ENCODE measurements at places on chromosomes 7 and 10. TPM values are rescaled to one million over a fixed set of nuclear protein-coding genes. Genes with fewer than 3 reads are reported as not detected.

Gene OIT3
- total RNA-seq, result 7.0 TPM

Gene PLXNA4
- total RNA-seq, result 33.3 TPM

Gene TMEM229A
- total RNA-seq, result 0.18 TPM

Gene PIK3AP1
- total RNA-seq, result 2.0 TPM

Gene STAMBPL1
- total RNA-seq, result 38.4 TPM

Gene SLC29A4
- total RNA-seq, result 28.3 TPM

Gene MOGAT3
- not detected for total RNA-seq

Gene CALML5
- not detected for total RNA-seq

Gene PTPRZ1
- 0.33 TPM for total RNA-seq

DNA sequence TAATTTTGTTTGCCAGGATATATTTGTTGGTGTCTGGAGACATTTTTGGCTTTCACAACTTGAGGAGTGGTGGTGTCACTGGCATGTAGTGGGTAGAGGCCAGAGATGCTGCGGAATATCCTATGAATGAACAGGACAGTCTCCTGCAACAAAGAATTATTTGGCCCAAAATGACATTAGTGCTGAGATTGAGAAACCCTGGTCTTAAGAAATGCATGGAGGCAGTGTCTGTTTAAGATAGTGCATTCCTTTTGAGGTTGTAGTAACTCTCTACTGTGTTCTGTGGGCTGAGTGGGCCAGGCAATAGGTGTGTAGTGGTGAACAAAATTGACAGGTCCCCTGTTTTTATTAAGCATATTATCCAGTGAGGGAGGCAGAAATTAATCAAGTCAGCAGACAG is 165.5 kb downstream of the CDK14 start:
- no peak overlapping the region for H3K4me3 ChIP-seq
- H3K27me3 ChIP-seq, result no peaks in the 10 kb centered on the region
- H3K27ac ChIP-seq, result no peak overlapping the region
- H3K4me1 ChIP-seq, result peaks cover 19% of the 10 kb centered on the region
- no peak for DNase-seq
- H3K36me3 ChIP-seq, result no peaks in the 10 kb centered on the region

DNA sequence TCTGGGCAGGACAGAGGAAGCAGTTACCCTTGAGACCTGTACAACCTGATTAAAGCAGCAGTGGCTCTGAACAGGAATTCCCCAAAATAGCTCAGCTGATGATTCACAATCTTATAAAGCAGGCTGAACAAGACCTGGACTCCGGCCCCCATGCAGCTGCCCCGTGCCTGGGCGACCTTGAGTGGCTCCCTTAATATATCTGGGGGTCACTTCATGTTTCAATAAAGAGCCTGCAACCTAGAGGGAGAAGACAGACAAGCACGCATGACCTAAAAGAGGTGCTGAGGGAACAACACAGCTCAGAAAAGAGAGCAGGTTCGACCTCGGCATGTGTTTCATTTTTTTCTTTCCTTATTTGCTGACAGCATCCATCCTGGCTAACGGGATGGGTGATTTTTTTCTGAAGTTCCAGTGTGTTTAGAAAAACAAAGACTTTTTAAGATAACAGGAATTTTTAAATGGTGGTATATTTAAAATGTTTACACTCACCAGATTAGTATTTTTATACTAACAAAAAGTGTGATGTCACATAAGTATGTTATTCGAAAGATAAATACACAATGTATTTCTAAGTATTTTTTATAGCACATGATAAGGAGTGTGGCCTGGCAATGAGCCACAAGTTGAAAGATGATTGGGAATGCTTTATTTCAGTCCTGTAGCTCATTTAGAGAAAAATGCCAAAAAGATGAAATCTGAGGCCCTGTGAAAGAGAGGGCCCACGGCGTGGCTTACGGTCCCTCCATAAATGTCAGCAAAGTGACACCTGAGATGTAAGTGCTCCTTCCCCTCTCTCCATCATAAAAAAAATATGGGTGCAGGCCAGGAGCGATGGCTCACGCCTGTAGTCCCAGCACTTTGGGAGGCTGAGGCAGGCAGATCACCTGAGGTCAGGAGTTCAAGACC is 161.3 kb downstream of the SLIT1 start:
- H3K4me1 ChIP-seq, result peaks cover 25% of the 10 kb centered on the region
- DNase-seq, result peak; percentile 66
- H3K27me3 ChIP-seq, result no peaks in the 10 kb centered on the region
- peak overlapping the region; percentile 52 for H3K27ac ChIP-seq
- no peak overlapping the region for H3K4me3 ChIP-seq
- no peaks in the 10 kb centered on the region for H3K36me3 ChIP-seq

DNA sequence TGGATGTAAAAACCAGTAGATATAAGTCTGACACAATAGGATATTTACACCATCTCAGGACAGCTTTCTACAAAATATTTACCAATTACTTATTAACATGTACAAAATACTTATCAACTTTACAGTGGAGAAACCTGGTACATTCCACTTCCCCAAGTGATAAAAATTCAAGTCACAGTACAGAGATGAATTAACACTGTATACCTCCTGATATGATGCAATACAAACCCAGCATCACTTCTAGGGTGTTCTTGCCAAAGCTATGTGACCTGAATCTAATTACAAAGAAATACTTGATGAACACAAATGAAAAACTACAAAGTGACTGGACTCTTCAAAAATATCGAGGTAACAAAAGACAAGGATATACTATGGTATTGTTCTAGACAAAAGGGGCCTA is 156.4 kb upstream of the FGFR2 start:
- DNase-seq, result no peak
- no peaks in the 10 kb centered on the region for H3K27me3 ChIP-seq
- no peaks in the 10 kb centered on the region for H3K4me1 ChIP-seq
- H3K27ac ChIP-seq, result no peak overlapping the region
- H3K4me3 ChIP-seq, result no peak overlapping the region
- no peaks in the 10 kb centered on the region for H3K36me3 ChIP-seq

- H3K27ac ChIP-seq, result no peak overlapping the region
- no peak overlapping the region for H3K4me3 ChIP-seq
- DNase-seq, result no peak
These were observed 304.4 kb upstream of the LYZL1 start for GRCh38 chr10:28984431-28984830.

- H3K4me3 ChIP-seq, result peak overlapping the region; percentile 92
- H3K4me1 ChIP-seq, result peaks cover 22% of the 10 kb centered on the region
- H3K36me3 ChIP-seq, result no peaks in the 10 kb centered on the region
- DNase-seq, result peak; percentile 75
- H3K27me3 ChIP-seq, result no peaks in the 10 kb centered on the region
These were observed 32.5 kb upstream of the EPC1 start for GRCh38 chr10:32379318-32379949.

- DNase-seq, result no peak
- no peak overlapping the region for H3K4me3 ChIP-seq
- H3K27me3 ChIP-seq, result no peaks in the 10 kb centered on the region
- no peaks in the 10 kb centered on the region for H3K4me1 ChIP-seq
- H3K27ac ChIP-seq, result no peak overlapping the region
These were observed 365.4 kb downstream of the SUGCT start for GRCh38 chr7:40500219-40500618.

GRCh38 chr10:90598513-90598912 is 259.3 kb downstream of the HTR7 start:
- no peak overlapping the region for H3K27ac ChIP-seq
- H3K36me3 ChIP-seq, result no peaks in the 10 kb centered on the region
- H3K4me1 ChIP-seq, result no peaks in the 10 kb centered on the region
- no peak overlapping the region for H3K4me3 ChIP-seq

DNA sequence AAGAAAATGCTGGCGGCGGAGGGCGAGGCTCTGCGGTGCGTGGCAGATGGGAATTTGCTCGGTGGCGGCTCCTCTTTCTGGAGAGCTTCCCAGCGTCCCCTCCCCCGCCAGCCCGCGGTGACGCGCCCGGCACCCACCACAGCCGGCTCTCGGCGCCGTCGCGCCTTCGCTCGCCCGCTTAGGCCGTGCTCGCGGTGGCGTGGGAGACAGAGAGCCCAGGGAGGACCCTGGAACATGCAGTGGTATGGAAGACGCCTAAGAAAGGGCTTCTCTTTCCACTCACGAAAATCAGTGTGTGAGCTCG is 576 bp upstream of the CSGALNACT2 start:
- peak overlapping the region; percentile 84 for H3K27ac ChIP-seq
- no peaks in the 10 kb centered on the region for H3K27me3 ChIP-seq
- H3K4me1 ChIP-seq, result peaks cover 7% of the 10 kb centered on the region
- H3K4me3 ChIP-seq, result peak overlapping the region; percentile 88

- no peaks in the 10 kb centered on the region for H3K36me3 ChIP-seq
- no peak for DNase-seq
- no peaks in the 10 kb centered on the region for H3K27me3 ChIP-seq
- H3K4me3 ChIP-seq, result no peak overlapping the region
- no peak overlapping the region for H3K27ac ChIP-seq
- H3K4me1 ChIP-seq, result no peaks in the 10 kb centered on the region
These were observed 71.7 kb upstream of the AUTS2 start for GRCh38 chr7:69526570-69526969.

DNA sequence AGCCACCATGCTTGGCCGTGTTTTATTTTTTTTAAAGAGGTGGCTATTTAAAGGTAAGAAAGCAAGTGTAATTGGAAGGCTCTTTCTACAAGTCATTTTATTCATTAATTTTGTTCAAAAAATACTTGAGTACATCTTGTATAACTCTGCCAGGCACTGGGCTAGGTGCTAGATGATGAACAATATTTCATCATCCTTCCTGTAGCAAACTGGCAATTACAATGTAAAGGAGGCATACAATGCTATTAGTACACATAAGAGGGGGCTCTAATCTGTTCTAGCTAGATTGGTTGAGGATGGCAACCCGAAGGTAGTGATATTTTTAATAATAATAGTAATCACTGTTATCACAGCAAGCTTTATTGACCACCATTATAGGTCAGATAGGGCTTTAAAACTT is 215.5 kb upstream of the KLF14 start:
- no peak overlapping the region for H3K4me3 ChIP-seq
- H3K36me3 ChIP-seq, result no peaks in the 10 kb centered on the region
- no peak overlapping the region for H3K27ac ChIP-seq
- H3K27me3 ChIP-seq, result no peaks in the 10 kb centered on the region
- DNase-seq, result no peak

GRCh38 chr10:26242706-26243350 is 26.3 kb downstream of the GAD2 start:
- no peaks in the 10 kb centered on the region for H3K4me1 ChIP-seq
- H3K27ac ChIP-seq, result no peak overlapping the region
- H3K27me3 ChIP-seq, result peaks cover 13% of the 10 kb centered on the region

- no peaks in the 10 kb centered on the region for H3K27me3 ChIP-seq
- DNase-seq, result no peak
- no peak overlapping the region for H3K27ac ChIP-seq
These were observed 686.9 kb upstream of the FOXK1 start for GRCh38 chr7:3995187-3995586.

DNA sequence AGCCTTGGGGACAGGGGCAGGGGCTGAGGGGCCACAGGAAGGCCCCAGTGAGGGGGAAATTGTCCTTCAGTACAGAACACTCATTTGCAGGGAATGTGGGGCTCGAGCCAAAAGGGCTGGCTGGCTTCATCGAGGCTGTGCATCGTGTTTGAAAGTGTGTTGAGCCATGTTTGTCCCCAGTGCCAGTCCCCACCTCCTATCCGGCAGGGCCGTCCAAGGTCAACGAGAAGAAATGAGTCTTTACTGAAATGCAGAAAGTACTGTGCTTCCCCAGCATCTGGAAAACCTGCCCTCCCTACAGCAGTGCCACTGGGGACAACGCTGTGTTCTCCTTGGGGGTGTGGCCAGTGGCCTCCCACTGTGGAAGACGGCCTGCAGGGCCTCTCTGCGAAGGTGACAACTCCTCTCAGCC is 214.1 kb downstream of the KLF6 start:
- no peak overlapping the region for H3K4me3 ChIP-seq
- no peaks in the 10 kb centered on the region for H3K27me3 ChIP-seq
- no peaks in the 10 kb centered on the region for H3K36me3 ChIP-seq
- H3K27ac ChIP-seq, result peak overlapping the region; percentile 35

GRCh38 chr10:91909117-91909677 is at the start of gene FGFBP3:
Gene FGFBP3, minus strand, starts transcription at chr10:91909486. Its CDS starts 517 bp downstream, at chr10:91908969.
- peaks cover 4% of the 10 kb centered on the region for H3K27me3 ChIP-seq
- H3K27ac ChIP-seq, result peak within 1 kb of the TSS; percentile 67
- H3K4me1 ChIP-seq, result peaks cover 12% of the 10 kb centered on the region

GRCh38 chr7:43869867-43870240 is 537 bp upstream of the MRPS24 start:
- peaks cover 26% of the 10 kb centered on the region for H3K4me1 ChIP-seq
- H3K4me3 ChIP-seq, result peak overlapping the region; percentile 89
- H3K27me3 ChIP-seq, result no peaks in the 10 kb centered on the region
- H3K27ac ChIP-seq, result no peak overlapping the region

GRCh38 chr10:28681291-28681763 is 4.0 kb downstream of the BAMBI start:
- H3K27me3 ChIP-seq, result no peaks in the 10 kb centered on the region
- peaks cover 58% of the 10 kb centered on the region for H3K36me3 ChIP-seq
- H3K4me3 ChIP-seq, result peak overlapping the region; percentile 99
- peak overlapping the region; percentile 99 for H3K27ac ChIP-seq
- peaks cover 29% of the 10 kb centered on the region for H3K4me1 ChIP-seq

- no peaks in the 10 kb centered on the region for H3K4me1 ChIP-seq
- no peak for DNase-seq
- H3K36me3 ChIP-seq, result peaks cover 16% of the 10 kb centered on the region
These were observed 39.2 kb downstream of the ZNF467 start for GRCh38 chr7:149733924-149734790.

- H3K4me3 ChIP-seq, result no peak overlapping the region
- no peaks in the 10 kb centered on the region for H3K27me3 ChIP-seq
- H3K4me1 ChIP-seq, result peaks cover 64% of the 10 kb centered on the region
- no peak for DNase-seq
- peaks cover 3% of the 10 kb centered on the region for H3K36me3 ChIP-seq
These were observed 119.6 kb downstream of the ZMIZ1 start for GRCh38 chr10:79188154-79188965.

GRCh38 chr7:128116740-128117139 is 85.5 kb upstream of the LRRC4 start:
- no peak for DNase-seq
- no peaks in the 10 kb centered on the region for H3K4me1 ChIP-seq
- no peaks in the 10 kb centered on the region for H3K36me3 ChIP-seq
- H3K4me3 ChIP-seq, result no peak overlapping the region
- H3K27me3 ChIP-seq, result peaks cover 6% of the 10 kb centered on the region

Data from cardiac muscle cell (in vitro differentiated cells and primary cell).